Frontal cortex (tissue), 4 donors: ENCODE measurements at places on chromosomes 2 and 18.

- no peak for DNase-seq
Observed at GRCh38 chr2:98026292-98026691, 30.5 kb upstream of the TMEM131 start.

GRCh38 chr2:104539649-104540048 lies 314.3 kb upstream of the POU3F3 start:
- no peak for DNase-seq

DNA sequence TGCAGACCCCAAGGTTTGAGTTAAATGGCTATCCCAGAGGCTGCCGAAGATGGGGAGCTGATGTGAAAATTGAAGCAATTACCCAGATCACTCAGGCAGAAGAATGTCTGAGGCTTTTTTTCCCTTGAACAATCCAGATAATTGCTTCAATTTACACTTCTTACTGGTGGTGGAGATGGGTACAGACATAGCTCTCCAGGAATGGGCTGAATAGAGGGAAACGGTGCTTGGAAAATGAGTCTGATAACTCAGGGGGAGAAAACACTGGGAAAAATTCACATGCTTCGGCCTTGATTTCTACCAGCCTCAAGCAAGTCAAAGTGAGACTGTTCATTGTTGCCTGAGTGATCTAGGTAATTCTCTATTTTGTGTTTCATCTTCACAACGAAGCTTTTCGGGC lies 9.5 kb upstream of the KIF5C start:
- DNase-seq: no peak

DNA sequence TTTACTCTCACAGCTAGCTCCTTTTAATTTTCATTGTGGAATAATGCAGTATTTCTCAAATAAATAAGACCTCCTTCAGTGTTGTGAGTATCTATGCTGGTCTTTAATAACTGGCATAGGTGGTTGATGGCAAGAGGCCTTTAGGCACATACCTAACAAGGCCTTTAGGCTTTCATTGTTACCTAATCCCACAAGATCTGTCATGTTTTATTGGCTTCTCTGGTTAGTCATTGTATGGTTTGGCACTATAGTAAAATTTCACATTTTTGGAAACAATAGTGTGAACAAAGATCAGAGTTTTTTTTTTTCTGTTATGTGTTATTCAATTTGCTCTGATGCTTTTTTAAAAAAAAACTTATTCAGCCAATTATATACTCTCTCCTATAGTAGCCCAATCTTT lies 89.8 kb upstream of the NEUROD1 start:
- no peak for DNase-seq

DNA sequence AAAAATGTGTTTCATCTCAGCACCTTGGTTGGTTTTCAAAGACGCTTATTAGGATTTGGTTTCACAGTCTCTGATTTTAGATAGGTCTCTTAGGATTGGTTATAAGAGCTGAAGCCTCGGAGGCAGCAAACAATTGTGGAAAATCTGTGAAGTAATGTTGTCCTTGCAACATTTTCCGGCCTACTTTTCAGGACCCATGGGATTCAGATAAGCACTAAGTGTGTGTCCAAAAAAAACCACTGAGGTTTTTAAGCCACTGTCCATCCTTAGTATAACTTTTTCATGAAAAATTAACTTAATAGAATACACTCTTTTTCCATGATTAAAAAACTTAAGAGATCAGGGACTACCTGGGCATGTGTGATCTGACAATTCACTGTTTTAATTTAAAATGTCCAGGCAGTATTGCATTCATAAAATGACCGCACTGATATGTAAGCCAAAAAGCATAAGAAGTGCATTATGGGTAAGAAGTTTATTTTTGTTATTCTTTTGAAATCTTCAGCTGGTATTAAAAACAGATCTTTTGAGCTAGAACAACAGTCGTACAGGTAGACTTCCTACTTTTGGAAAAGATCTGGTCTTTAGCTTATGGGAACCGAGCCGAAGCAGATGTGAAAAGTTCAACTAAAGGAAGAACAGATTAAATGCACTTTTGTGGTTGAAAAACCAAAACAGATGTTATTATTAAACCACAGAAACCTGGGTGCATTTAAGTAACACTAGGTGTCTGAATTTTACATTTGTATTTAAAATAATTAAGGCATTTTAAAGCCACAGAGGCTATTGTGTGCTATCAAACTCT lies 479.4 kb upstream of the ZEB2 start:
- DNase-seq: no peak

- DNase-seq: no peak
Observed at GRCh38 chr18:24862201-24862816, 401.9 kb downstream of the HRH4 start.

DNA sequence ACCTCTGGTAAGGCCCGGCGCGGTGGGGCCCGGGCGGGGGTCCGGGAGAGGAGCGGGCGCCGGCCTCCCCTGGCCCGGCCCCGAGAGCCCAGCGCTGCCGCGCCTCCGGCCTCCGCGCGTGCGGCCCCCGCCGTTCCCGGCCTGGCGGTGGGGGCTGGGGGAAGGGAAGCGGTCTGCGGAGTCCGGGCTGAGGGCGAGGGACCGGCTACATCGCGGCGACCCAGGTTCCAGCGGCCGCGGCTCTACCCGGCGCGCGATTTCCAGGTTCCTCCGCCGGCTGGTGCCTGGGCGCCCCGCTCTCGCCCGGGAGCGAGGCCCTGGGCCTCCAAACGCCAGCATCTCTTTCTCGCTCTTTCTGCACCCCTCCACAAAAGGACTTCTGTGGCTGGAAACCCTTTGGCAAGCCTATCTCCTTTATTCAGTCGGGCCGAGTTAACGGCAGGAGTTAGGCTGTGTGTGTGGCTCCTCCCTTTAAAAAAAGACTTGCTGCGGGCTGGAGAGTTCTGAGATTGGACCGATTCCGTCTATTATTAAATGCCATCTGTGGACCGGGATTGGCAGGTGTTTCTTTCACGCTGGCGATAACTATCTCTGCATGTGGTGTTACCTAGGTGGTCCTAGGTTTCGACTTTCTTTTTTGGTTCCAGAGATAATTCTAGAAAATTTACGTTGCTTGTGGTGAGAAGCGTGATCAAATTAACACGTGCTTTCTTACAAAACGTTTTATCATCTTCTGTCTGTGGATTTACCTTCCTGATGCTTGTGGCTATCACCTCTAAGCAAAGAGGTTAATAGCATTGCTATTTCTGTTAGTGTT lies 592 bp downstream of the ME2 start:
- no peak for DNase-seq

GRCh38 chr2:12495247-12495868 lies 221.4 kb upstream of the TRIB2 start:
- DNase-seq: no peak

DNA sequence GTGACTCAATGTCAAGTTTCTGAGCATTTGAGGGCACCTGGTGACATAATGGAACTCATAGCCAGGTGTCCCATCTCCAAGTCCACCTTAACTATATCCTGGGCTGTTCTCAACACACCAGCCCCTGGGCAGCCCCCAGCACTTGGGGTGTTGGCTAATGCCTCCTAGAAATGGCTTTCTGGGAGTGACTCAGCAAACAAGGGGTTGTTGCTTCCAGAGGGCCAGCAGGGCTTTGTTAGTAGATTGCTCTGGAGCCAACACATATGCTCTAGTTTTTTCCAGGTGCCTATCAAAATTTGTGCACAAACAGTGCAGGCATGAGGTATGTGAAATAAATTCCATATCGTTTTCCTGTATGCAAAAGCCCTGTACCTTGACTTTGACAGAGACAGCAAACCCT lies 448.4 kb downstream of the SLC4A3 start:
- DNase-seq: no peak

- DNase-seq: no peak
Observed at GRCh38 chr2:24110660-24111303, 12.4 kb downstream of the PFN4 start.

DNA sequence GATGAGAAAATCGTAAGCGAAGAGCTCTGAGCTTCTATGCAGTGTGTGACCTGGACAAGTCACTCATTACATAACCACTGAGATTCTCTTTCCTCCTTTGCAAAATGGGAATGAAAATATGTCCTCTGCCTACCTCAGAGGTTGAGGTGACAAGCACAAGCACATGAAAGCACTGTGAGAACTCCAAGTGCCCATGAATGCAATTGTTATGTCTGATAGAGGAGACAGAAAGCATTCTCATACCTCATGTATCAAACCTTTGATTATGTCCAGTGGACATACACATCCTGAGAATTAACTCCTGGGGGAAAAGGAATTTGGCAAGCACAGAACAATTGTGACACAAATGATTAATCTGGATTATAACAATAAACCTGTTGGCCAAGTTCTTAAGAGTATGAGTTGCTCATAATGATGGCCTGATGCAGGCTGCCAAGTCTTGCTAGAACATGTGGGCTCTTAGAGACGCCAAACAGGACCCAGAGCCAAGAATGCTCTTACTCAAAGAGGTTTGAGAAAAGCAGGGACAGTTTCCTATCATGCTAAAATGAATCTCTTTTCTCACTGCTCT lies 8.5 kb upstream of the RMDN2 start:
- DNase-seq: no peak

GRCh38 chr2:158113741-158114295 lies 12.1 kb downstream of the UPP2 start:
- DNase-seq: no peak

- no peak for DNase-seq
Observed at GRCh38 chr2:160430001-160430344, 63.6 kb downstream of the RBMS1 start.

DNA sequence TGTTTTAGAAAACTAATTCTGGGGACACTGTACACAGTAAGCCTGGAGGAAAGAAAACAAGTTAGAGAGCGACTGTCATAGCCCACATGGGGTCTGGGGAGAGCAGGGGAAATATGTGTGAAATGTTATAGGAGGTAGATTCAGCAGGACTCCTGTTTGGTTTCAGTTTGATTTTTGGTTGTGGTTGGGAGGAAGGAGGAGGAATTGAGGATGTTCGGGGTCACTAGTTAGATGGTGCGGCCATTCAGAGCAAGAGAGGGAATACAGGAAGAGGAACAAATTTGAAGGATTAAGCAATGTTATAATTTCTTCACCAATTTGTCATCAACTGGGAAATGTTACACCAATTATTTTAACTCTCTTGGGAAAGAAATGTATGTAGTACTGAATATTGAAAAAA lies 25.1 kb downstream of the TTC39C start:
- no peak for DNase-seq

DNA sequence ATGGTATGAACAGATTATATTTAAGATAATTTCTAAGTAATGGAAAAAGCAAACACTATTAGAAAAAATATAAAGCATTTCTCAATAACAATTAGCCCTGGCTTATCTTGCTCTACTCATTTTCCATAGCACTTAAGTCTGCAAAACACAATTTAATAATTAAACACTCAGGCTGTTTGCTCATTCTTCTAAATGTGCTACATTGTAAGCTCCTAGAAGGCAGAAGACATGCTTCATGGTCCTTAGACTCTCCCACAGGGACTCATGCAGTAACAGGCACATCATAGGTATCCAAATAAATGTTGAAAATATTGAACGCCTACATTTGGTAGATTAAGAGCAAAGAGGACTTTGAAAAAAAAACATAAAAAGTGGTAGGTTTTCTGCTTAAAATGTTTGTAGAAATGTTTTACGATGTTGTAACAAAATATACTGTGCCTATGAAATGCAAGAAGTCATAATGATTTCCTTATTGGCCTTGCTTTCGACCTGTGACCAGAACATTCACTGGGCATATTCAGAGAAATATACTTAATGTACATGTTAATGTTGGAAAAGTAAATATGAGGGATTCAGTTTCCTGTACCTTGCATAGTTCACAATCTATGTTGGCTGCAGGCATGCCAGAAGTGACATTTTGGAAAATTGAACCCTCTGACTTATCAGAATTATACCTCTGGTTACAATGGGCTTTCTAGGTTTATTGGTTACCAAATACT lies 27.2 kb downstream of the G6PC2 start:
- DNase-seq: no peak

GRCh38 chr2:13669607-13670006 lies 952.9 kb downstream of the TRIB2 start:
- no peak for DNase-seq

DNA sequence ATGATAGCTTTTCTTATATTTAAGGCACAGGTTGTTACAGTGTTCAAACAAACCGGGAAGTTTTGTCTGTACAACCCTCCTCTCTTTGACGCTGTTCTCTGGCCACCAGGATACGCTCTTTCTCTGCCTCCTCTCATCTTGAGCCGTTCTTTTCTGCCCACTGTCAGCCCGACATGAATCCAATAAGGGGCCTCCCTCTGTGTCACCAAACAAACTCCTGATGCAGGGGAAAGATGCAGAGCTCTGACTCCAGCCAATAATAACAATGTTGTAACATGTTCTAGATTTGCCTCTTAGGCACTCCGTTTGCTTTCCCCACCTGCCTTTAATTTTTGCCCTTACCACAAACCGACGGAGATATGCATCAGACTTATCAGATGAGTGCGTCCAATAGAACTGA lies 449.3 kb downstream of the SLC4A3 start:
- DNase-seq: no peak

DNA sequence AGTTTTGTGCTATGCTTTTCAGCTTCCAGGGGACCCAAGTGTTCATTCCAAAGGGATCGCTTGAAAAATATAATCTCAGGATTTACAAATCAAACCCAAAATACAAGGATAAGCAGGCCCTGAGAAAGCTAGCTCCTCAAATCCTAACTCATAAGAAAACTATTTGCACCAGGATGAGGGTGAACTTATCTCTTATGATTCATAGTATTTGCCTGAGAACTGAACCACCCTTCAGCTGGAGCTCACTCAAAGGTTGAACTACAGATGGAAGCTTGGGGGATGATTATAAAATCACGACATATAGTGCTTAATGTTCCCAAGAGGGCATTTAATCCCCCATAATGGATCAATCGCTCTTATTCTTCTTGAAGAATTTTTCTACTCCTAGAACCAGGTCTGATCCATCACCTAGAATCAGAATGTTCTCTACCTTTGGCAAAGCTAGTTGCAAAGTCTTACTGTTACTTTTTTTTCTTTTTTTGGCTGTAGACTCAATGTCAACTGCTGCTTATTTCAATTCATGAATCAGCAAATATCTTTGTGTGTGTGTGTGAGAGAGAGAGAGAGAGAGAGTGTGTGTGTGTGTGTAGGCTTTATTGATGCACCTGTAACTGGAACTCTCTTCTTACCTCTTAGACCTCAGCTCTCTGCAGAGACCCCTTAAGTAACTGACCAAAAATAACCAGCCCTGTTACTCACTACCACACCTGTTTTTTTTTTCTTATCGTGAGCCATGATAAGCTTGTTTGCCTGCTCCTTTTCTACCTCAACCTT lies 44.8 kb downstream of the ARL4C start:
- DNase-seq: no peak

DNA sequence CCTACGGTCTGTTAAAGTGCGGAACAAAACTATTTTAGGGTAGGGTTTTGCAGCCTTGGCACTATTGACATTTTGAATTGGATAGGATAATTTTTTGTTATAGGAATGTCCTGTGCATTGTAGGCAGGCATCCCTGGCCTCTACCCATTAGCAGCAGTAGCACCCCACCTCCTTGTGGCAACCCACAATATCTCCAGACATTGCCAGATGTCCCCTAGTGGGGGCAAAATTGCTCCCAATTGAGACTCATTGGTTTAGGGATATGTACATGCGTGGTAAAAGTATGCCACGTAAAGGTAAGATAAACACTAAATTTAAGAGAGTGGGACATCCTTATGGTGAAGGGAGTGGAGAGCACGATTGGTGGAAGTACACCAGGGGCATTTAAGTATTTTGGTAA lies 4.6 kb downstream of the MIB1 start:
- DNase-seq: no peak
